ENCODE measurements at places on chromosomes 3 and 15.

DNA sequence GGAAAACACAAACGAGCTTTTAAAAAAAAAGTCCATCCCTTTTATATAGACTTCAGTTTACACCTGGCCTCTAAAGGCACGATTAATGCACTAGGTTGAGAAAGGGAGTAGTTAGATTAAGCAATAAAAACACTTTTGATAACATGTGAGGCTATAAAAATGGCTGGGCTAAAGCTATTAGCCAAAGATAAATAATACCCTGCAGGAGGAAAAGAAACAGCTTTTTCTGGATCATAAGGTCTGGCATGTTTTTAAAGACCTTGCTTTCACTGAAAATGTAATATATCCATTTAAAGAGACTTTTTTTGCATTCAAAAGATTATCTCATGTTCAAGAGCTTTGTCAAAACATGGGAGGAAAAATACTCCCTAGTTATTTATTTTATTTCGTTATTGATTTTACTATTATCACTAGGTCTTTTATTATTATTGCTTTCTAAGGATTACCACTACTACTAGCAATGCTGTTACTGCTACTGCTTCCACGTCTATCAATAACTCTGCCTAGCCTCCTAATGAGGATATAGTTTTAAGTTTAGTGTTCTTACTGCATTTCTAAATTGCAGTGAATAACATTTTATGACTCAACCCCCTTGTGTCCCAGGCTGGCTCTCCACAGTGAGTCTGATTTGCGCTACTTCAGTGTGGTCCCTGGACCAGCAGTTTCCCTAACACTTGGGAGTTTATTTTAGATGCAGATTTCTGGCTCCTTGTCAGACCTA lies 93.4 kb downstream of the THRB start:
- DNase-seq, result no peak

DNA sequence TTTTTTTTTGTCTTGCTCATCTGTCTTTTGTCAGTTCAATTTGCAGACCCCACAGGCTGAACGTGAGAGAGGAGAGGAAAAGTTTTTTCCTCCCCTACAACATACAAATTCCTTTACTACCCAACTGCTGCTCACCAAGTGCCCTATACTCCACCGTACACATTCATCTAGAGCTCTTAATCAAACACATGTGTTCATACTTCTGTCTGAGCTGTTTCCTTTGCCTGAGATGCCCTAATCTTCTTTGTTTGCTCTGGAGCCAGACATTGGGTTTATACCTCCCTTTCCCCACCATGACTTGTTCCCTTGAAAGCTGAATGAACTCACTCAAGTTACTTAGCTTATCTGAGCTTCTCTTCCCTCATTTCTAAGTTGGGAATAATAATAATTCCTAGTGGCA lies 122.7 kb upstream of the RASGRP1 start:
- no peak for DNase-seq

- DNase-seq, result no peak
These were observed 727.7 kb upstream of the NECTIN3 start for GRCh38 chr3:110343945-110344344.

GRCh38 chr3:123660900-123661299 lies 76.0 kb upstream of the HACD2 start:
- no peak for DNase-seq

GRCh38 chr3:197508051-197508451 lies 47.7 kb downstream of the BDH1 start:
- DNase-seq, result no peak

GRCh38 chr3:83662381-83662960 lies 1296.3 kb upstream of the CADM2 start:
- no peak for DNase-seq

DNA sequence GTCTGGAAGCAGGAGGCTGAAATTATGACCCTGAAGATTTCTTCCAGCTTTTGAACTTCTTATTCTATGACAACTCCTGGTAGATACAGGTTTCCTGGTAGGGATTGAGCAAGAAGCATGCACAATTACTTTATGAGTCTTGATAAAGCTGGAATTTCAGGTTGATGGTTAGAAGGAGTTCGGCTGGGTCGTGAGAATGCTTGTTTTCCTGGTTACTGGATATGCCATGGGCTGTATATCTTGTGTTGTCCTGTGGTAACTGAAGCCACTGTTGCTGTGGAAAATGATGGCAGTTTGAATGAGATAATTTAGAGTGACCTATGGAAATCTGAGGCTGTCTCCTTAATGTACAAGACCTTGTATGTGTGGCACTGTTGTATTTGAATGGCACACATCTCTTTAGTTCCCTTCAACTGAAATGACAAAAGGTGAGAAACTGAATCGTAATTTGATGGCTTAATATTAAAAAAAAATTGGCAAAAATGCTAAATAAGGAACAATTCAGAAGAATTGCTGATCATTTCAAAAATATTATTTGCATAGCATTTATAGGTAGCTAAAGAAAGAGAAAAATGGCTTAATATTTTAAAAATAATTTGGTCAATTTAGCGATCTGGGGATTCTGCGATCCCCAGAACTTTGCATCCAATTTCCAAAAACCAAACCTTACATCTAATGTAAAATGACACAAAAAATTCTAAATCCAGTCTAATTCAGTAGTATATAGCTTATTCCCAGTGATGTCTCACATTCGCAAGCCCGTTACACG lies 1.1 kb upstream of the UBE2E1 start:
- no peak for DNase-seq

- no peak for DNase-seq
These were observed 14.1 kb downstream of the IL17RD start for GRCh38 chr3:57151021-57151449.

DNA sequence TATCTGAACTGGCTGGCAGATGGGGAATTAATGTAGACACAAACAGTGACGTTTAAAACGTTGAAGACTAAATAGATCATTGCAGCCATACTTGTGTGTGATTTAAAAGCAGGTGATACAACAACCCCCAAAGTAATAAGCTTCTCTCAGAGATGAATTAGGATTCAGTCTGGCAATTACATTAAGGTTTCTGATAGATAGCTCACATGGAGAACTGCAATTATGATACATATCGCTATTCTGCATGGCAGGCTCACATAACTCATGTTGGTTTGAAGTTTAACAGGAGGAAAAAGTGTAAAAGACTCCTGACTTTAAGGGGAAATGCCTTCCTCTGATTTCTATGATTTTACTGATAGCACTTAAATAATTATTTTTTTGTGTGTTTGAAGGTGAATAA lies 196.9 kb downstream of the CLSTN2 start:
- no peak for DNase-seq

DNA sequence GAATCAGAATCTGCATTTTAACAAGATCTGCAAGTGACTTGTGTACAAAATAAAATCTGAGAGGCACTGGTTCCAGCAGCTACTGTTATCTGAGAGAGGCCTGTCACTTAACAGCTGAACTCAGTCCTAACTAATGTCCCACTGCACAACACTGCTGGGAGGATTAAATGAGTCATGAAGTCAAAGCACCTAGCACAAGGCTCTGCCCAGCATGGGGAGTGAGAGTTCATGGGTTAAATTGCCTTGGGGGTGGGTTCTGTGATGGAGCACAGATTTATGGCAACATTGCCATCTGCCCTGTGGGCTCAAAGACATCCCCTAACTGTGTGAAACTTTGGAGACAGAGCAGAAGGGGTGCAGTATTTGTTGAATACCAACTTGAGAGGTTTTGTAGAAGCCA lies 250.9 kb downstream of the PLCL2 start:
- DNase-seq, result no peak

DNA sequence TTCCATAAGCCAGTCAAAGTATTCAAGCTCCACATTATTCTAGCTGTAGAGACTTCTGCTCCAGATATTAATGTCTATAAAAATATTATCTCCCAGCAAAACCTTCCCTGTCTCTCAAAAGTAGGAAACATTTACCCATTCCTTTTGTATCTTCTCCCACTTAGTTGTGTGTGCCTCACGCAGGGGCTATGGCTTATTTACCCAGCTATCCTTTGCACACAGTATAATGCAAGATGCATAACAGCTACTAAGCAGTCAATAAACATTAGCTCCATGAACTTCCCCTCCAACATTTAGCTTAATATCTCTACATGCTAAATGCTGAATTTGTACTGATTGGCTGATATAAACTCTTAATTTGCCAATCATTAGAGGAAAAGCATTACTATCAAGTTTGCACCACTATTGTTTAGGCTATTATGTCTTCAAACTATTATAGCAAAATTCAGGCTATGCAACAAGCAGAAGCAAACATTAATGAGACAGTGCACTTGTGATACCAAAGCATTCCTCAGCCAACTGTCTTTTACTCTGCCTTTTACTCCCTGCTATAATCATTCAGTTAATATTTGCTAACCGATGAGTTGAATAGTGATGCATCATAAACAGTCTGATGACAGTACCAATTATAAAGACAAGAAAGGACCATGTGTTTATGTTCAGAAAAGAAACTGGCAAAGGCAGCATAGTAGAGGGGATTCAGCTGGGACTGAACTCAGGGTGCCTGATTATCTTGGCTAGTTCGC lies 81.2 kb downstream of the PLCH1 start:
- DNase-seq, result no peak

GRCh38 chr15:62046078-62046743 lies 14.0 kb downstream of the VPS13C start:
- DNase-seq, result no peak

- no peak for DNase-seq
These were observed 173.1 kb upstream of the CCDC54 start for GRCh38 chr3:107204121-107204520.

DNA sequence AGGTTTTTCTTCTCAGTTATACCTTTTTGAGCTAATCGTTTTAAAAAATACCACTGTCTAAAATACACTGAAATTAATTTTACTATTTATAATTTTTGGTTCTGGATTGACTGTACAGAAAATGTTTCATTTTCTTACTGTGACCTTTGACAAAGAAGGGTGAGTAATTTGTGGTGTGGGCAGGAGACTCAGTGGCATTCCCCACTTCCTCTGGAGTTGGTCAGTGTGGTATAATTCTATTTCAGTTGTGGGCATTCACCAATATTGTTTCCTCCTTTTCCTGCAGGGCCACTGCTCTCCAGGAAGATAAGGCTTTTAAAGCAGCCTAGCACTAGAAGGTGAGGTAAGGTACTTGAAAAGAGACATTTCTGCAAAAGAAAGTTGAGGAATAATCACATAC lies 6.5 kb downstream of the DAG1 start:
- DNase-seq, result peak; percentile 17

DNA sequence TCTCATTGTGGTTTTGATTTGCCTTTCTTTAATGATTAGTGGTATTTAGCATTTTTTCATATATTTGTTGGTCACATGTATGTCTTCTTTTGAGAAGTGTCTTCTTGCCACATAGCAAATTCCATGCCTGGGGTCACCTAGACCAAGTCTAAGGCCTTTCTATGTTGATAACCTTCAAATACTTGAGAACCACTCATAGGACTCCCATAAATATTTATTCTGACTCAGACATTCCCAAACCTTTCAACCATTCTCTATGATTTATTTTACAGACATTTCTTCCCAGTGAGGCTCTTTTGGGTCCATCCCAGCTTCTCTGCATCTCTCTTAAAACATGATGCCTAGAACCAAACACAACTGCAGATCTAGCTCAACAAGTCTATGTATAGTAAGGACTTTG lies 69.2 kb downstream of the ATP8B4 start:
- no peak for DNase-seq

GRCh38 chr3:15297608-15298350 lies 34.6 kb downstream of the SH3BP5 start:
- no peak for DNase-seq

DNA sequence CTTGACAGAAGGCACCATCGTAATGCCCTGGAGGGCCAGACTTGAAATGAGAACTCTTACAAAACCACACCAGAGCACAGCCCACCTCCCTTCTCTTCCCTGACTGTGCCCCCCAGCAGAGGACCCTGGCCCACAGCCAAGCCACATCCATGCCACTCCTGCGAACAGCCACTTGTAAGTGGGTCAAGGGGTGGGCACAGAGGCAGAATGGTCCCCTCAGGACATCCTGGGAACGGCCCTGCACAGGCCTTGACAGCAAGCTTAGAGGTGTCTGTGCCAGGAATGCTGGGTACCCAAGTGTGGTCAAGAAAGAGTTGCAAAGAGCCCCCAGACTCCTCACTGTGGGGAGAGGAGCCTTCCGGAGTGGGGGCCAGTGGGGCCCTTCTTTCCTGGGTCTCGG lies 33.3 kb downstream of the HCN4 start:
- no peak for DNase-seq

GRCh38 chr3:63961891-63962290 lies 49.7 kb upstream of the SCAANT1 start:
- DNase-seq, result no peak

DNA sequence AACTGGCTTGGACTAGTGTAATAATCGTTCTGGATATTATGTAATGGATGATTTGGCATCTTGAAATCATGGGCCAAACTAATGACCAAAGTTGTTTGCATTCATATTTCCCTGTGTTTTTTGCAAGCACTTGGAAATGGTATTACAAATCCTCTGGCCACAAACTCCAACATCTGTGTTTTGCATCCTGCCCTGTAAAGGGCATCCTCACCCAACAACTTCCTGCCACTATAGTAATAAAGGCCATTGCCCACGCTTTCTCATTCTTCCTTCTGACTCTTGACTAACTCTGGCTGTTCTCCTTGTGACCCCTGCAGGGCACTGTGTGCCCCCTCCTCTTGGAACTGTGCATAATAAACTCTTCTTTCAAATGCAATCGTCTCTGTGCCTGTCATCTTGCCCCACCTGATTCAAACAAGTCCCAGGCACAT lies 25.4 kb upstream of the PSMD6 start:
- DNase-seq, result no peak

- DNase-seq, result peak; percentile 18
These were observed 61.9 kb downstream of the BTLA start for GRCh38 chr3:112437146-112438022.

GRCh38 chr3:3177861-3178497 lies 1.5 kb downstream of the CRBN start:
- DNase-seq, result no peak

- no peak for DNase-seq
These were observed 72.0 kb upstream of the ADAMTS9 start for GRCh38 chr3:64759811-64760210.

GRCh38 chr3:55868347-55868746 lies 381.2 kb upstream of the WNT5A start:
- DNase-seq, result no peak

DNA sequence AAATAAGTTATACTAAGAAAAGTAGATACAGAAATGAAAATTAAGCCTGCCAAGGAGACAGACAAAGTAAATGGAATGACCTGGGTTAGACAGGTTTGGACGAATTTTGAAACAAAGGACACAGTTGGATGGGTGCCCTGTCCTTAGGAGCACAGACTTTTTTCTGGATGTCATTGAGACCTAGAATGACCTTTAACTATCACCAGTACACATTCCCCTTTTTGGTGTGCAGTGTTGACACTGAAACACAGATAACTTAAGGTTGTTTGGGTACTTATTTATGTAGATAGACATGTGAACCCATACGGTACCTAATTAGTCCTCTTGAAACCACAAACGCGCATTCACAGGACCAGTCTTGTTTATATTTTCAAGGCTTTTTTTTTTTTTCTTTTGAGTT lies 86.7 kb downstream of the PPARG start:
- no peak for DNase-seq

GRCh38 chr15:66621491-66622467 lies 56.0 kb upstream of the LCTL start:
- DNase-seq, result no peak

GRCh38 chr3:141071681-141072260 lies 20.6 kb downstream of the SPSB4 start:
- DNase-seq, result no peak

- no peak for DNase-seq
These were observed 515.3 kb downstream of the SOX2 start for GRCh38 chr3:182226995-182227394.
